ENCODE measurements at places on chromosomes 6 and 20.

GRCh38 chr20:34747479-34747878 lies 43.3 kb downstream of the TP53INP2 start:
- peak; percentile 15 for DNase-seq

- no peak for DNase-seq
Observed at GRCh38 chr20:44143936-44144335, 43.1 kb downstream of the JPH2 start.

DNA sequence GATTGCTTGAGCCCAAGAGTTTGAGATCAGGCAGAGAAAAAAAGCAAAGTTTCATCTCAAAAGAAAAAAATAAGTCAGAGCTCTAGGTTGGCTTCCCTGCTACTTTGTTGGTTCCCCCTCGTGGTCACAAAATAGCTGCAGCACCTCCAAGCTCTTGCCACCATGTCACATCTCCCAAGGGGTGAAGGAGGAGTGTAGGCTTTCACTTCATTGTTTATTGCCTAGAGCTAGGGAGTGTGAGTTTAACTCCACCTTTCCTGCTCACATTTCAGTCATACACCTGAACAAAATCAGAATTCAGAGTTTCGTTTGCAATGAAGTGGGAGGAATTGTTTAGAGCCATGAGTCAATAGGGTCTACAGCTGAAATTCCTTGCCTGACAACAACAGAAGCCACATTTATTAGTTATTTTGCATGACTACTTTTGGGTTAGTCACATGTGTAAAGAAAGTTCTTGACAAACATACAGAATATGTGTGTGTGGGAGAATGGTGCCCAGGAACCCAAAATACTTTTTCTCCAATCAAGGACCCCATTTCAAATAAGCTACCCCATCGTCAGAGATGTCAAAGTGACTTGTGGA lies 56.2 kb upstream of the UFL1 start:
- no peak for DNase-seq

DNA sequence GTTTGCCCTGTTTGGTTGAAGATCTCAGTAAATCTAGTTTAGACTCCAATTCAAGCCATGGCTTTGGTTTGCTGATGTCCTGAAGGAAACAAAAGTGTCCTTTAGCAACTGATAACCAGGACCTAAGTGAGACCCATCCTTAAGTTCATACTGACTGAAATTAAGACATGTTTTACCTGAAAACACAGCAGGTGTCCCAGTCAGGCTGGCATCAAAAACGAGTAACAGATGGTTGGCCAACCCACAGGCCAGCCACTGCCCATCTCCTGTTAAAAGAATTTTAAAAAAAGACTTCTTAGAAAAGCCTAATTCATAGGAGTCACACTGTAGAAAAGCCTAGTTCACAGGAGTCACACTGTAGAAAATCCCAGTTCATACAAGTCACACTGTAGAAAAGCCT lies 58.3 kb downstream of the WDR27 start:
- DNase-seq: no peak

DNA sequence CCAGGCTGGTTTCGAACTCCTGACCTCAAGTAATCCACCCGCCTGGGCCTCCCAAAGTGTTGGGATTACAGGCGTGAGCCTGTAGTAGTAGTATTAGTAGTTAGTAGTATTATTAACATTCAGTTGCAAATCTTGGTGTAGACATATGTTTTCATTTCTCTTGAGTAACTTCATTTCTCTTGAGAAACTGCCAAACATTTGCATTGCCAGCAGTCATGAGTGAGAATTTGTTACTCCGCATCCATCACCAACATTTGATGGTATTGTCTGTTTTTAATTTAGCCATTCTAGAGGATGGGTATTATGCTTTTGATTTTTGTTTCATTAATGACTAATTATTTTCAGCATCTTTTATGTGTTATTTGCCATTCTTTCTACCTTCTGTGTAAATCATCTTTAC lies 1.5 kb upstream of the ERVFRD-1 start:
- no peak for DNase-seq

GRCh38 chr6:20687494-20687893 lies 153.2 kb downstream of the CDKAL1 start:
- no peak for DNase-seq

DNA sequence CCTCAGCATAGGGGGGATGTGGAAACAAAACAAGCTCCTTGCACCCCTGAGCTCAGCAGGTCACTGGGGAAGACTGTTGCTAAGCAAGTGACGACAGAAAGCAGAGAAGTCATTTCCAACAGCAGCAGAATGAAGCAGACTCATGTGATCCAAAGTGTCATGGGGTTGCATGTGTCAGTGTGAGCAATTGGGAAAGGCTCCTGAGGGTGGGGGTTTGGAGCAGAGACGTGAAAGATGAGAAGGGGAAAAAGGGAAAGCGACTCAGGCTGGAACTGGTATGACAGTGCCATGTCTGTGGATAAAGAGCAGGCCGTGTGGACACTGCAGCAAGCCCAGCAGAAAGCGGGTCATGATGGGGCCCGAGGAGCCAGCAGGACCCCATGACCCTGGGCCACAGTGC lies 363.9 kb downstream of the PREX1 start:
- no peak for DNase-seq

DNA sequence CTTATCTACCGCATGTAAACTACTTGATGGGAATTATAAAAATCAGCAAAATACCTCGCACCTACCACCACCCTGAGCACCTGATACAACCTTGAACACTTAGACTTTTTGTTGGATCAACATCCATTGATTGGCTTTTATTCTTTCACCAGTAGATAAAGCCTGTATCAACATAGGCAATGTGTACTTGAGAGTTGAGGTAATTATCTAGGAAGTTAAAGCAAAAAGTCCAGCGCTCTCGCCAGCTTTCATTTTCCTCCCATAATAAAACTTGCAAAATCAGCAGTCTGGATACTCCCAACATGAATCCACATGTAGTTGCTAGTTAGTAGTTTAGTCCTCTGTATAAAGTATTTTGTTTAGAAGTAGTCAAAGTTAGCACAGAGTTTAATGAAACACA lies 132.0 kb upstream of the PRDM1 start:
- DNase-seq: no peak

DNA sequence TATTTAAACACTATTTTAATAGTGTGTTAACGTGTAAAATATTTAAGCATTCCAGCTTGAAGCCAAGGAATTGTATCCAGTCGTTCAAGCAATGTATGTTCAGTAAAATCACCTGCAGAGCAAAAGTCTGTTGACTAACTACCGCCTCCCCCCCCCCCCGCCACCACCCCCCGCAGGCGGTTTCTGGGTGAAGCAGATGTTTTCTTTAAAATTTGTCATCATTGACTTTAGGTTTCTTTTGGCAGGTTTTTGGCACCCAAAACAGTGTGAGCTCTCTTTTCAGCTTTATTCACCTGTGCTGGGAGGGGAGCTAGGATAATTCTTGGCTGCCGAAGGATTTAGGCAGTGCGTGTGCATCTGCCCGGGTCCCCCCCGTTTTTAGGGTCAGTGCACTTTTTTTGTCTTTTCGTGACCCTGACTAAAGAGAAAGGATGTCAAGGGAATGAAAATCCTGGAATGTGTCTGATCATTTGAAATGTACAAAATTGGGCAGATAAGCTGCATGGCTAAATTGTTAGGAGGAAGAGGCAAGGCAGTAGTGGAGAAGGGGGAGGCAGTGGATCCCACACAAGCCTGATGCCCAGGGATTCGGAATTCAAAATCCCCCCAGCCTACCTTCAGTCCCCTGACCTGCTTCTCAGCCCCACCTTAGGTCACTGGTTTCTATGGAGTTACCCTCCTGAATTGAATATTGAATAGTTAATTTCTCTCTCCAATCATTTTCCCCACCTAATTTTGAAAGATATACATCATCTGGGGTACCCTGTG lies 1.1 kb downstream of the EDN1 start:
- DNase-seq: no peak

DNA sequence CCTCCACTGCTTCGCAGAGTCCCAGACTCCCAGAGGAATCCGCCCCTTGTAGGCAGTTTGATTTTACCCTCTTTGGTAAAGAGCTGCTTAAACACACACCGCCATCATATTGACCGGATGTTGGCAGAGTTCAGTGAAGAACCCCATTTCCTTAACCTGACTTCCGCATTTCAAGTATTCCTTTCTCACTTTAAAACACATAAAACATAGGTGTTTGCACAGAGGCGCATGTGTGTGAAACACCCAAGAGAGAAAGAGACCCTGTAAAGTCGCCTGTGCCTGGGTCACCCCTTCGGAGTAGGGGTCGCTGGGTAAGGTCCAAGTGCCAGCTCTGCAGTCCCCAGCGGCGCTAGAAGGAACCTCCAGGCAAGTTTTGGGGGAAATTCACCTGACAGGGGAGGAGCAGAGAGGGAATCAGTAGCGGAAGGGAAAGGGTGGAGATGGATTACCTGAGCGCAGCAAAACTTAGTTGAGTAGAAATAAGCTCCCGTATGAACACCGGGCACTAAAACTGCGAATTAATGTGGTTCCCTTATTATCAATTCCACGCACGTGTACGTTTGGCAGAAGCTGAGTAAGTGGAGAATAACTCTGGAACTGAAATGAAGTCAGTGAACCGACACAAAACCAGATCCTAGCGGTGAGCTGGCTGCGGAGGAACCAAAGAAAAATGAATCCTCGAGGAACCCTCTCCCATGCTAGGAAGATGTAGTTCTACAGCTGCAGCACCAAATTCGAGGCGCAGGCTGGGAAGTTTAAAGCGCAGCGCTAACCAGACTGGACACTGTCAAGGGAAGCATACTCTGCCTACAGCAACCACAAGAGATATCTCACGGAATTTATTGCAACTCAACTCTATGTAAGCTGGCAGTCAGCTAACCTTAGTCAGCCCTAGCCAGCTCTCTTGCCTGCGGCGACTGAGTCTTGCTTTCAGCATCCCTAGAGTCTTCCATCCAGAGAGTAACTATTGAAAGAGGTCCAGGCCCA lies 3.5 kb upstream of the HTR1B start:
- DNase-seq: no peak

DNA sequence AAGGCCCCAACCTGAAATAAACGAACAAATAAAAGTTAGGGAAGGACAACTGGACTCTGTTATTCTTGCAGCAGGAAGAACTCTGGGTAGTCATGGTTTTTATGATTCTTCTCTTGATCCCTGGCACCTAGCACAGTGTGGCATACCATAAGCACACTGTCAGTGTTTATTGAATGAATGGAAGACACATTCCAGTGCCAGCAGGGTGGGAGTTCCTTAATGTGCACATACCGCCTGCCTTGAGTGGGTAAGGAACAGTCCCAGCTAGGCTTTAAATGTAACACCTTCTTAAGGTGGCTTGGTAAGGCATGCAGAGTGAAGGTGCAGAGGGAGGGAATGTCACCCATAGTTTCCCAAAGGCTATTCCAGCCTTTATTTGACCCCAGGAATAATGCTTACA lies 162.9 kb upstream of the CEP162 start:
- DNase-seq: no peak

GRCh38 chr6:150676772-150677171 lies 77.1 kb downstream of the PLEKHG1 start:
- no peak for DNase-seq

GRCh38 chr6:85465762-85466161 lies 15.9 kb downstream of the NT5E start:
- no peak for DNase-seq

DNA sequence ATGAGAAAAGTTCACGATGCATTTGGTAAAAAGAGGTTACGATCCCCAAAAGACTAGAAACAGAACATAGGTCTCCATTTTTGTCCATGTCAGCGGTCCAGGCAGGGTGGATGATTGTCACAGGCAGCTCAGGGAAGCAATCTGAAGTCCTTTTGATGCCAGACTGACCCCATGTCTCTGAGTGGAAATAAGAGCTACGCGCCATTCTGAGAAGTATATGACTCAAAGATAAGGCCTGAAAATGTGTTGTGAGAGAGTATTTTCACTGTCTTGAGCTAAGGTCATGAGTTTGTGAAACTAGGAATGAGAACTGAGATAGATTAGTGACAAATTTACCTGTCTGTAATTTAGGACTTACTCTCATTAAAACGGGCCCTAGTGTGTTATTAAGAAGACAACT lies 69.5 kb downstream of the LYRM4 start:
- DNase-seq: no peak

DNA sequence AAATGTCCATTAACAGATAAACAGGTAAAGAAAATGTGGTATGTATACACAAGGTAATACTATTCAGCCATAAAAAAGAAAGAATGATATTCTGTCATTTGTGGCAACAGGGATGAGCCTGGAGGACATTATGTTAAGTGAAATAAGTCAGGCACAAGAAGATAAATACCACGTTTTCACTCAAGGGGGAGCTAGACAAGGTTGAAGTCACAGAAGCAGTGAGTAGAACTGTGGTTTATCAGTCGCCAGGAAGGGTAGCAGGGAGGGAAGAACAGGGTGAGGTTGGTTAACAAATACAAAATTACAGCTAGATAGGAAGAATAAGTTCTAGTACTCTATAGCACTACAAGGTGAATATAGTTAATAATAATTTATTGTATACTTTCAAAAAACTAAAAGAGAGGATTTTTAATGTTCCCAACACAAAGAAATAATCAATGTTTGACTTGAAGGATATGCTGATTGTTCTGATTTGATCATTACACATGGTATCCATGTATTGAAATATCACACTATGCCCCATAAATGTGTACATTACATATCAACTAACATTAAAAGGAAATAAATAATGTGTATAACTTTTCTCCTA lies 21.1 kb downstream of the RTN4IP1 start:
- DNase-seq: no peak

DNA sequence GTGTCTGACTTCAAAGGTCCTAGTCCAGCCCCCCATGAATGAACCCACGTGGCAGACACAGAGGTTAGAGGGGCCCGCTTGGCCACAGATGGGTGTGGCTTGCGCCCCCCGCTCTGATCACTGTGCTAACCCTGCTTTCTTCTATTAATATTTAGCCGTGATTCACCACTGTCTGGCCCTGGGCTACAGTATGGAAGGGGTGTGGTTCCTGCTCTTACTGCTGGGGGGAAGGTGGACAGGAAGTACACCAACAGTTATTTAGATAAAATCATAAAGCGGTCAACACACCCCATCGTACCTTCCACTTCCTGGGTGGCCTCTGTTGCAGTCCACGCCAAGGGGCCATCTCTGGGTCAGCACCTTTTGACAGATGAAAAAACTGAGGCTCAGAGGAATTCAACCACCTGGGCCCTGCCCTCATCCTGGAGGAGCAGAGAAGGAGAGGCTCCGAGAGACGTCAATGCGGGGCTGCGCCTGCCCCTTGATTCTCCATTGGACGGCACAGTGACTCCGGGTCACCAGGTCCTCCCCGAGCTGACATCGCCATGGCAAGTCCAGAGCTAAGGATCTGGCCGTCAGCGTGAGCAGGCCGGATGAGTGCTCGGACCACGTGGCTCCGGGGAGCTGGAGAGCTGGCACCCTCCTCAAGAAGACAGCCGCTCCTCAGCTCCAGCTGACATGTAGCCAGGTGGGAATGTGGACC lies 206.3 kb downstream of the PREX1 start:
- DNase-seq: no peak
